Smooth muscle cell of the pulmonary artery (primary cell): ENCODE measurements at places on chromosomes 4 and X. TPM values are rescaled to one million over a fixed set of nuclear protein-coding genes. Genes with fewer than 3 reads are reported as not detected.

F8A3 gene
- total RNA-seq, result 1.5 and 1.7 TPM in 2 replicates

SSX7 gene
- not detected in 2 replicates for total RNA-seq

GLOD5 gene
- total RNA-seq, result not detected in 2 replicates

HHIP gene
- 11.1 and 26.0 TPM in 2 replicates for total RNA-seq

SLC7A11 gene
- 42.4 and 96.8 TPM in 2 replicates for total RNA-seq

FAM53A gene
- total RNA-seq, result 0.72 and 1.6 TPM in 2 replicates

NPNT gene
- total RNA-seq, result 0.46 TPM in 1 of 2 replicates, not detected in the other

NMU gene
- not detected in 2 replicates for total RNA-seq

PIM2 gene
- total RNA-seq, result 4.7 and 9.1 TPM in 2 replicates

IL9R gene
- total RNA-seq, result not detected in 2 replicates

GCNA gene
- 2.9 and 3.1 TPM in 2 replicates for total RNA-seq

INTS6L gene
- 3.6 TPM in 2 replicates for total RNA-seq
